Tracheal epithelial cell (primary cell): ENCODE measurements at places on chromosomes 7 and 10. TPM values are rescaled to one million over a fixed set of nuclear protein-coding genes. Genes with fewer than 3 reads are reported as not detected.

The AOAH gene
- total RNA-seq, result 0.24 TPM in 1 of 2 replicates, not detected in the other

The PCGF6 gene
- total RNA-seq, result 14.3 and 17.1 TPM in 2 replicates

The NODAL gene
- not detected in 2 replicates for total RNA-seq

The OPALIN gene
- total RNA-seq, result not detected in 2 replicates

The VPS26A gene
- total RNA-seq, result 31.8 and 45.6 TPM in 2 replicates

The SLC29A4 gene
- total RNA-seq, result 8.7 and 11.6 TPM in 2 replicates

The SFMBT2 gene
- under 0.01 TPM in 2 replicates for total RNA-seq

The NEUROD6 gene
- total RNA-seq, result not detected in 2 replicates

The ZFYVE27 gene
- 19.6 and 26.7 TPM in 2 replicates for total RNA-seq

The TSPAN15 gene
- total RNA-seq, result 12.6 and 20.5 TPM in 2 replicates

The PDGFA gene
- total RNA-seq, result 38.1 and 89.9 TPM in 2 replicates

The FFAR4 gene
- not detected in 2 replicates for total RNA-seq

The SPAM1 gene
- not detected in 2 replicates for total RNA-seq

The HHEX gene
- total RNA-seq, result 0.43 and 0.72 TPM in 2 replicates

The CXCL12 gene
- 0.48 TPM in 1 of 2 replicates, not detected in the other for total RNA-seq

The SORCS3 gene
- total RNA-seq, result 1.2 TPM in 1 of 2 replicates, not detected in the other

The SEM1 gene
- total RNA-seq, result 15.1 and 28.7 TPM in 2 replicates

The PTF1A gene
- total RNA-seq, result not detected in 2 replicates

The ELOVL3 gene
- not detected in 2 replicates for total RNA-seq

The SUN1 gene
- 125 and 131 TPM in 2 replicates for total RNA-seq

The HABP2 gene
- 0.24 TPM in 1 of 2 replicates, not detected in the other for total RNA-seq

The TBXAS1 gene
- 0.21 and 3.9 TPM in 2 replicates for total RNA-seq

The OPN1SW gene
- not detected in 2 replicates for total RNA-seq
